Activated gamma-delta T cell treated with anti-CD3 and anti-CD28 coated beads, Interleukin-2, amount 50 U/mL, for 16 hours (primary cell): ENCODE measurements at places on chromosomes 5 and 9.

DNA sequence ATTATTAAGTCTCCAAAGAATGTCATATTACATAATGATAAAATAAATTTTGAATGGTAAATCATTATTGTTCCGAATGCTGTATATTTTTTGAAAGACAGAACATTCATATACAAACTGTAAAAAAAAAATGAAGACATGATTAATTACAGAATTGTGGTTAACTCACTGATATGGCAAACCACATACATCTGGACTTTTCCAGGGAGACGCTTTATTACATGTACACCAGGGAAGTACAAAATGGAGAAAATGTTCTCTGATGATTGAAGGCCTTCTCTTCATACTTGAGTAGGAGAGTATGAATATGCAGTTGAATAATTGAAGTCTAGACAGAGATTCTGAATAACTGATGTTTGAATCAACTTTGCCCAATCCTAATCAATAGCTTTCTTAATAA, 1886.9 kb downstream of the EFNA5 start:
- DNase-seq = no peak

DNA sequence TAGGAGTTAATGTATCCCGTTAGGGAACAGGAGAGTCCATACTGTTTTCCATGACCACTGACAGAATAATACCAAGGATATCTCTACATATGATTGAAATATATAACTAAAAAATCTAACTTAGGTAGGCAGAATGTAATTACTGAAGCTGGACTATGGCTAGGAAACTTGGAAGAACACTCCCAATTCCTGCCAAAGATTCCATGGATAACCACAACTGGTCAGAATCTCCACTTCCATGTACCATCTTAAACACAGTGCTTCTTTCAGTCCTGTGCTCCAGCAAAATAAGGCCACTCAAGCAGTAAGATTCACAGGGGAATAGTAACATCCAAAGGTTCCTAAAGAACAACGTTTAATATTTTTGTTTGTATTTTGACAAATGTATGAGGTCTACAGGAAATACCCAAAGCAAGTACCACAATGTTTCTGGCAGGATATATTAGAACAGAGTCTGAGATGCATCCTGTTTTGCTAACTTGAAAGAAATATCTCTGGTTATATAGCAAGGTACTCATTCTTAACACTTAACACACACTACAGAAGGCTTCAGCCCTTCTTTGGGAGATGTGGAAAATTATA, 295.0 kb downstream of the ADAMTS6 start:
- no peak for DNase-seq

DNA sequence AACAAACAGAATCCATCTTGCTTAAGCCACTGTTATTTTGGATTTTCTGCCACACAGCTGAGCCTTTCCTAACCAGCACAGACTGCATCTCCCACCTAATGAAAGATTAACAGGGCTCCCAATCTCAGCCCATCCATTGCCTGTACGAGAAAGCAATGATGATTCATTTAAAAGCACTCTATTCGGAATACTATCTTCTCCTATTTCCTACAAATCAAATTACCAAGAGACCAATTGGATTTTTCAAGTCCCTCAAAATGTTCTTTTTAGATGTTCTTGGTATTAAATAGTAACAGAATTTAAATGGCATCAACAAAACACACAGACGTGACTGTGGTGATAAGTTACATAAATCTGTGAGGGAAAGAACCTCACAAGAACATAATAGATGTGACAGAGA, 324.1 kb downstream of the AGTPBP1 start:
- no peak for DNase-seq

DNA sequence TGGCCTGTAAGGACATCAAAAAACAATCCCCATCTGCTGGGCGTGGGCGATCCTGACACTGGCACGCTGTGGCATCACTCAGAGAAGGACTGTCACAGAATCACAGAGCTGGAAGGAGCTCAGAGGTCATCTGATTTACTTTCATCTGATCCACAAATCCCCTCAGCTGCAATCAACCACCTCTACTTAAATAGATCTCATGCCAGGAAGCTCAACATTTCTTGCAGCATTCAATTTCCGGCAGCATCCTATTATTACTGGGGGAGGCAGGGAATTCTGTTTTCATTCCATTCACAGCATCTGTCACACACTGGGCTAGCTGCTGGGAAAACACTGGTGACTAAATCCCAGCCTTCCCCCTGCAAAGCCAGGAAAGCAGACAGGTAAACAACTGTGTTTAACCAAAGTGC, 38.3 kb downstream of the RETREG1 start:
- no peak for DNase-seq

- DNase-seq = no peak
Measured at GRCh38 chr9:1960342-1961042, 54.7 kb upstream of the SMARCA2 start.

DNA sequence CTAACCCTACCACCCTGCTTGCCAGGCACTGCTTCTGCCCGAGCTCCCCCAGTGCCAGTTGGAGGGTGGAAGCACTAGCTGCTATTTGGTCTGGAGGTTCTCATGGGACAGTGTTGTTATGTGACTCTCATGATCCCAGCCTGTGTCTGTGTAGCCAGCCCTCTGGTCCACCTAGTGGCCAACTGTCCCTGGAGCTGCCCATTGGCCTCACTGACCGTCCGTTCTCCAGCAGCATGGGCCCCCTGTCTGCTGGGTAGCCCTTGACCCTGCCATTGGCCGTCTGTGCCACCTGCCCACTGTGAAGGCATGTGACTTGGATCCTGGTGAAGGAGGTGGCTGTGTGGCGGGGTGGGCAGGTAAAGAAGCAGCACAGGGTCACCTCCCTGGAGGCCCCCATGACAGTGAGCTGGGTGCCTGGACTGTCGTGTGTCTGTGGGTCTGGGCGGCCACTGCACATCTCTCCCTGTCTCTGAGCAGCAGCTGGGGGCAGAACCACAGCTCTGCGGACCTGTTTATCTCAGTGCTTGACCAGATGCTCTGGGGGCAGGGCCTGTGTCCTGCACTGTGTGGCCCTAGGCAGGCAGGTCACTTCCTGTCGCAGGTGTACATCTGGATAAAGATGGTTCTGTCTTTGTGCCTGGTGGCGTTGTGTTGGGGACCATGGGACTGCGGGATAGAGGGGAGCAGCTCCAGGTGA, 11.4 kb downstream of the PHF2 start:
- DNase-seq = no peak

DNA sequence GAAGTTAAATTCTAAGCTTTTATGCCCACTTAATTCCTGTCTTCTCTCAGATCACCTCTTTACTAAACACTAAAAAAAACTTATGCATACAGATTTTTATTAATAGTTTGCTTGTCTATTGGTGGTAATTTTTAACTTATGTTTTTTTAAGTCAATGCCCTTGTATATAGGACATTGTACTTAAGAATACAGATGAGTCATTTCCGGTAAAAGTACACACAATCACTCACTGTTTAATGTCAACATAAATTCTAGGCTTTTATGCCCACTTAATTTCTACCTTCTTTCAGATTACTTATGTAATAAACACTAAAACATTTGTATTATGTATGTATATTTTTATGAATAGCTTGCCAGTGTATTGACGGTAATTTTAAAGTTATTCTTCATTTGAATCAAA, 872.8 kb upstream of the CDH9 start:
- no peak for DNase-seq

DNA sequence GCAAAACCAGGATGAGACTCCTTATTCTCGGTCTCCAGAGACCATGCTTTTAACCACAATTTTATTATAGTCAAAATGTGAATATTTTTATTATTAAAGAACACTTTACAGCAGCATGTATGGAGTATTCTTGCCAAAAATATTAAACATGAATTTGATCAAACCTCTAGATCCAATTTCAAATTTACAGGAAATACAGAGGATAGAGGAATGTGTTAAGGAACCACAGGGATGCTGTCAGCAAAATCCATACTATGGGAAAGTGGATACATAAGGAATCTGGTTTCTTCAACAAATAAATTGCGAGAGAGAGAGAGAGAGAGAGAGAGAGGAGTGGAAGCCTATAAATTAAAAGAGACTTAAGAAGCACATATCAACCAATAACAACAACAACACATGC, 348.2 kb upstream of the NUDT12 start:
- DNase-seq = no peak

DNA sequence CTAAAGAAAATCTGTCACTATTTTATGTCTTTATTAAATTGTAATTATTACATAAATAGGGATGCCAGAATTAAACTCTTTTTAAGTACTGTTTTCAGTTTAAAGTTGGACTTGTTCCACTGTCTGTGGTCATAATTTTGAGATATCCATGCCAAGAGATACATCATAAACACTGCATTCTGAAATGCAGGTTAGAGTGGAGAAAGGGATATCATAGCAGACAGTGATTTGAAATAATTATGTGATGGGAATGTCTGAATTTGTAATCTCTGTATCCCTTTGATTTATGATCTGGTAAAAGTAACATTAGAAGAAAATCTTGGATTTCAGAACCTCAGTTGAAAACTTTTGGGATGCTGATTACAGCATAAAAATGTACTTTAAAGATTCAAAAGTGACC, 222.1 kb downstream of the GOLPH3 start:
- no peak for DNase-seq

DNA sequence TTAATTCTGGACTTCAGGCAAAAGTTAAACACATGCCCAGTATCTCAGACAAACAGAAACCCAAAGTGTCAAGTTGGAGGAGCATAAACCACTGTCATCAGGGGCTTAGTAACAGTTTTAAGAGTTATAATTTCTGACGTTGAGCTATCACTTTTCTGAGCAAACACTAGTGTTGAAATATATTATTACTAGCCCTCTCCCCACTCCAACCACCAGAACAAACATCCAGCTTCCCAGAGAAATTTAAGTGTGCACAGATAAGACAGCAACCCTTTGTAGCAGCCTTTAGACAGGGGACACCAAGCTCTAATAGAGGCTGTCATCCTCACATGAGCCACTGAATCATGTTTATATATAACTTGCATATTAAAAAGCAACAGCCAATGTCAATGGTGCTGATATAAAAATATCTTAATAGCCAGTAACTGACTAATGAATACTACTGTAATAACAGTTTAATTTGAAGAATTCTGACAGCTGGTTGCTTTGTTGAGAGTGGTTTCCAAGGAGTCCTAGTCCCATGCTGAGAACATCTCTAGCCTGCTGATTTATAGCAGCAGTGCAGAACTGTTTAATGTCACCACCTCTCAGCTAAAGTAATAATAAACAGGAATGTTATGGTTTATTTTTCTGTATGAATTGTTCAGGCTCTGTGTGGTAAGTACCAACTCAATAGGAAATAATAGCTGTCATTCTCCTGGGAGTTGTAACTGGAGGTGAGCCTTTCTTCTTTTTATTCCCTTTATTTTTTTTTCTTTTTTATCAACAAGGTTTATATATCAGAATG, 528.7 kb upstream of the ZNF608 start:
- DNase-seq = no peak

DNA sequence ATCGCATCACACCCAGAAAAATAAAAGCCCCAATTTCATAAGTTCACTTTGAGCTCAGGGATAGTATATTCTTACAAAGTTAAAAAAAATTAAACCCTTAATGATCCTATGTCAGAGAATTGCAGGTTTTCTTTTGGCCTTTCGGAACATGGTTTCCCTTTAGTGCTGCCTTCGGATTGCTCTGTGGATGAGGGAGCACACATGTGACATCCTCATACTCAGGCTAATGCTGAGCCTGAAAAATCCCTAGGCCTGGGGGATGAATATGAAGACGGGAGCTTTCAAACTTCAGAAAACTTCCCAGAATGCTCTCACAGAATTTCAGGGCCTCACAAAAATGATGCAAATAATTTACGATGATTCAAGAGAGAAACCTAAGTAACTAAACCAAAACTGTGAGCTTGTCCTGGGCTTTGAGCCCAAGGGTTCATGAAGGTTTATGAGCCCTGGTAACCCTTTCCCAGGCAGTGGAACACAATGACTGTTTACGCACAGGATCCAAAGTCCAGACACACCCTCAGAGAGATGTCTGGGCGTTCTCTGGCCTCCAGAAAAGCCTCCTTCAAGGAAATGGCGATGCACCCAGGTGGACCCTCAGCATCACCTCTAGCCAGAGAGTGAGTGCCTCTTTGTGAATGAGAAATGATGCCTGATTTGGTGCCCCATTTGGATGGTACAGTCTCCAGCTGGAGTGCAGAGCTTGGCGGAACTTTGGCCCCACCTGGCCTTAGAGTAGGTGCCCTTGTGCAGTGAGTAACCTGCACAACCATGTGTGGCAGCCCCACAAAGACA, 145.4 kb downstream of the ENTREP1 start:
- DNase-seq = no peak
